ENCODE measurements at places on chromosomes 6 and 20.

- no peak for DNase-seq
Measured at GRCh38 chr6:146408583-146408982, 135.1 kb upstream of the RAB32 start.

- DNase-seq: no peak
Measured at GRCh38 chr20:43844778-43845614, 69.7 kb upstream of the TOX2 start.

- DNase-seq: no peak
Measured at GRCh38 chr6:149711711-149712110, 6.2 kb downstream of the LATS1 start.

DNA sequence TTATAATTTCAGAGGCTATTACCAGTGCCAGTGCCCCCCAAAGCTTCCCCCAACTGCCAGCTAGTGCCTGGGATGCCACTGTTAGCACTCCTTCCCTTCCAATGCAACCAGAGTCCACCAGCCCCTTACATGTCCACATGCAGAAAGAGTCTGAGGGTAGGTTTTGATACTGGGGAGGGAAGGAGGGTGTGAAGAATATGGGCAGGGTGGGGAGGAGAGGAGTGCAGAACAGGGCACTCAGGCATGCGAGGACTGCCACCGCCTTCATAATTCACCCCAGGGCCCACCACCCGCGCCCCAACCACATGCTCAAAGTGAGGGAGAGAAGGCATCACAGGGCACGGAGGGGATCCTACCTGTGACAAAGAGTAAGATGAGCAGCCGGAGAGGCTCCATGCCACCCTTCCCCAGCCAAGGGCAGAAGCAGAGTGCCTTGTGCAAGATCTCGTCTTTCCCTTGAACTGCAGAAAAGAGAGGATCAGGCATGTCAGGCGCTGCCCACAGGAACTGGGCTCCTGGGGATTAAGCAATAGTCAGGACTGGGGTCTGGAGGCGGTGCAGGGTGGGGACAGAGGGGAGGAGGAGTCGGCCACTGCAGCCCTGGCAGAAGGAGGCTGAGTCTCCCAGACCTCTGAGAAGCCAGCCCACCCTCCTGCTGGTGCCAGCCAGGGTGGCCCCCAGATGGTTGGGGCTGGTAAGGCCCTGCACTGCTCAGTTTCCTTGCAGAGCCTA, at the start of gene TREM2:
TREM2 (minus strand) TSS at position 430 of the 732 bp plus-strand sequence; CDS start at position 396, 34 bp downstream.
- DNase-seq: no peak

DNA sequence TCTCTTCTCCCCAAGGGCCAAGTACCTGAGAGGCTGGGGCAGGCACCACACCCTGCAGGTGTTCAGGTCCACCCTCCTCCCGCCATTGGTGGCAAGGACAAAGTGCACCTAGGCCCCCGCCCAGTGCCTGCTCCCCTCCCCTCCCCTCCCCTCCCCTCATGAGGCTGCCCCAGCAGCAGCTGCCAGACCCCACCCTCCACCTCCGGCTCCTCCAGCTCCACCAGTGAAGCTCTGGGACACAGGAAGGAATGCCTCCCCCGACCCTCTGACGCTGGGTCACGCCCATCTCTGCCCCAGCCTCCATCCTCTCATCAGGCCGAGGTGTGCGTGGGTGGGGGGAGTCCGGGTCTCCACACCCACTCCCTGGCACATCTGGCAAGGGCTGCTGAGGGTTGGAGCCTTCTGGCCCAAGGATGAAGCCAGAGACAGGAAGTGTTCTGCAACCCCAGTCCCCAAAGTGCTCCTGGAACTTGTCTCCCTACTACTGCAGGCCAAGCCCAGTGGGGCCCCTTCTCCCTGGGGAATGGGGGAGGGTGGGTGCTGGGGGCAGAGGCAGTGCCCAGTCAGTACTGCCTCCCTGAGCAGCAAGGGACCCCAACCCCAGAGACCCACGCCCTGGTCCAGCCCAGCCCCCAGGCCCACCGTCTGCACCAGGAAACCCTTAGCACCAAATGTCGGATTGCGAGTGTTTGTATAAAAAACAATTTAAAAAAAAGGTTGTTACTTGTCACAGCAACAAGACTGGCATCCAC, 1.6 kb upstream of the UCKL1 start:
- DNase-seq: peak; percentile 59

GRCh38 chr20:37456948-37457347, 64.1 kb upstream of the NNAT start:
- DNase-seq: no peak

GRCh38 chr6:89669002-89669401, 30.5 kb upstream of the LYRM2 start:
- no peak for DNase-seq

Data from HepG2 (cell line).